ENCODE measurements at places on chromosomes 11 and 22. TPM values are rescaled to one million over a fixed set of nuclear protein-coding genes. Genes with fewer than 3 reads are reported as not detected.

The OR52E8 gene
- total RNA-seq, result not detected

The INS gene
- total RNA-seq, result not detected

The CNTF gene
- total RNA-seq, result 3.3 TPM

The NXPE4 gene
- total RNA-seq, result not detected

The ALKBH3 gene
- total RNA-seq, result not detected

The CASP12 gene
- not detected for total RNA-seq

The PARVA gene
- total RNA-seq, result not detected

The CCDC90B gene
- 52.8 TPM for total RNA-seq

Measured in OCI-LY7 (cell line).